CD4-positive, CD25-positive, alpha-beta regulatory T cell (primary cell): ENCODE measurements at places on chromosomes 7 and 10.
A peak's percentile ranks its signal among the peaks of the same experiment; 100 is the strongest.

- no peak for DNase-seq
Observed at GRCh38 chr10:110725801-110726630, 81.9 kb downstream of the RBM20 start.

DNA sequence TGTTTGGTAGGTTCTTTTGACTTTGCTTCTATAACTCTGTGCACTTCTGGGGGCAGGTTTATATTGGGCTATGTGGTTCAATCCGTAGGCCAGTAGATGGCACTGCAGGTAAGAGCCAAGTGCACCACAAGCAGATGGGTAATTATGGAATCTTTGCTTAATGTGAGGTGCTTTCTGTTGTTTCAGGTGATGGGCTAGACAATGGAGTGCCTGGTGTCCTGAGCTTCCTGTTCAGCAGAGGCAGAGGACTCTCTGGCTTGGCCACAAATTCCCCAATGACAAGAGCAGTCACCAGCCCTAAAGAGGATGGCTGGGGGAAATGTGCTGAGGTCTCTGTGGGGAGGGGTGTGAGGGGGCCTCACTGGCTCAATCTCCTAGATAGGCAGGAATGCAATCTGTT, 455.0 kb downstream of the CCSER2 start:
- peak; percentile 18 for DNase-seq

GRCh38 chr7:54811041-54811845, 52.2 kb upstream of the SEC61G start:
- DNase-seq = no peak

DNA sequence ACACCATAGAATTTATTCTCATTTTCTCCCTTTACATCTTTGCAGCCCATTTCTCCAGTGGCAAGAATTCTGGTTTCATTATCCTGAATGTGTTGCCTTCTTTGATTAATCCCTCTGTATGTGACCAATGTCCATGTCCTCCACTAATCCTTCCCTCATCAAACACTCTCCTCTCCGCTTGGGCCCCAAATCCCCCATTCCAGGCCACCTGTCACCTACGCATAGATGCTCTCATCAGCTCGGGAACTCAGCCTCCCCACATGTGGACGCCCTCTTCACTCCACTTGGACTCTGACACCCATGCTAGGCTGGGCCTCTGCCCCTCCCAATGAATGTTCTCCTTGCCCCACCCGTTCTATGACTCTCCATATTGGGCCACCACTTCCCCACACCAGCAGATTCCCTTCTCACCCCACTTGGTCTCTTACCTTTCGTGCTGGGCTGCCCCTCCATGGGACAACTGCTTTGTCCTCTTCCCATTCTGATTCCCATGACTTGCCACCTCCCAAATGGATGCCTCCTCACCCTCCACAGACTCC, 18.7 kb upstream of the RBM20 start:
- DNase-seq = no peak

DNA sequence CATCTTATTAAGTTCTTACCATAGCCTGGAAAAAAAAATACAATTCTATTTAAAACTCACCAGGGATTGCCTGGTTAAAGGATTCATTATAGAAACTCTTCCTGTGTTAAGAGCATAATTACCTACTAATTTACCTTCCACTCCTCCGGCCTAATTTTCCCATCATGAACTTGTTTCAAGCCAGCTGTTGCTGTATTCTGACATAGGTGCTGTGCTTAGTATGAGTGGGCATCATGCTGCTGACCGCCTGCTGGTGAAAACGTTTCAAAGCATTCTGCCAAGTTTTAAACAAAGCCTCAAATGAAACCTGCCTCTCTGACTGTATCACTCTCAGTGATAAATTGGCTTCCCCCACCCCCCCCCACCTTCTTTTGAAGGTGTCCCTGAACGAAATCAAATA, 47.8 kb upstream of the KCNMA1 start:
- DNase-seq = no peak

DNA sequence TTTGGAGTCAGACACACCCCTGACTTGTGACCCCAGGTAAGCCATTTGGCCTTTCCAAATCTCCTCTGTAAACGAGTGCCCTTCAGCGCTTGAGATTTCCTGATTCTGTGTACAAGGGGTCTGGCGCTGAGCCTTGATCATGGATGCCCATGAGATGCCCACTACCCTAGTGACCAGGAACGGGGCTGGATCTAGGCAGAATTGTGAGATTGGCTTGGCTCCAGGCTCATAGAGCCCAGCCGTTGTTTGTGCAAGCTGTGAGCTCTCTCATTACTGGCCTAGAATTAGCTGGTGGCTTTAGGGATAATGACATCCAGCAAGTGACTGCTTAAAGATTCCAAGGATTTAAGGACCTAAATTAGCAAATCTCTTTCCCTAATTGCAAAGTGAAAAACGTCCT, 84.9 kb downstream of the CAMK1D start:
- no peak for DNase-seq

GRCh38 chr7:72159911-72160310, 252.2 kb downstream of the CALN1 start:
- no peak for DNase-seq

GRCh38 chr10:69870591-69870990, 68.9 kb downstream of the COL13A1 start:
- no peak for DNase-seq

DNA sequence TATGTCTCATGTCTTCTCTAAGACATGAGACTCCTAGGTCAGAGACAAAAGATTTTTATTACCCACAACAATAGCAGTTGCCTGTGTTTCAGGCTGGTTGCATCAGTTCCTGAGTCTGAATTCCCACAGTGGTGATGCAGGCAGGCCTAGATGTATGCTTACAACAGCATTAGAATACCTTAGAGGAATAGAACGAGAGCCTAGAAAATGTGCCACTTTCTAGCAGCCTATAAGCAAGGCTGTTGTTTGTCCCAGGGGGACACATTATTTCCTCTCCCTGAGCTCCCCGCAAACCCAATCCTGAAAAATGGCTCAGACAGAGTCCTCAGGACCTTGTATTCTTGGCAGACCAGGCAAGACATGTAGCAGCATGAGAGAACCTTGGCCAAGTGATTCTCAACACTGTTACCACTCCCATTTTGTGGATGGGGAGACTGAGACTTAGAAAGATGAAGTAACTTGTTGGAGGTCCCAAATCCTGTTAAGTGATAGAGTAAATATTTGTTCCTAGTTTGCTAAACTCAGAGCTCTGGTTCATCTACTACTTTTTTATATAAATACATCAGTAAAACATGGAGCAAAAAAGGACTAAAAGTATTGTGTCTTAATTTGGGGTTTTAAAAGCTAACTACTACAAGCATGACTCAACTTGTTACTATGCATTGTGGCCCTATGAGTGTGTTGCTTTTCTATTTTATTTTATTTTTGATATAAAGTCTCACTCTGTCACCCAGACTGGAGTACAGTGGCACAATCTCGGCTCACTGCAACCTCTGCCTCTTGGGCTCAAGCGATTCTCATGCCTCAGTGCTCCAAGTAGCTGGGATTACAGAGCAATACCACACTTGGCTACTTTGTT, 14.2 kb downstream of the VTI1A start:
- DNase-seq = no peak

- DNase-seq = no peak
Observed at GRCh38 chr7:133489906-133490305, 237.0 kb downstream of the EXOC4 start.
